ENCODE measurements at places on chromosomes 11 and 22. TPM values are rescaled to one million over a fixed set of nuclear protein-coding genes. Genes with fewer than 3 reads are reported as not detected.

The KLHDC7B gene
- 1.6 TPM for total RNA-seq

The CBLIF gene
- total RNA-seq, result not detected

The CDC42EP2 gene
- 0.81 TPM for total RNA-seq

- DNase-seq, result no peak
Observed at GRCh38 chr22:17870407-17870806, 96.1 kb upstream of the BID start.

GRCh38 chr11:119764108-119764868 lies 35.3 kb upstream of the NECTIN1 start:
- no peak for DNase-seq

DNA sequence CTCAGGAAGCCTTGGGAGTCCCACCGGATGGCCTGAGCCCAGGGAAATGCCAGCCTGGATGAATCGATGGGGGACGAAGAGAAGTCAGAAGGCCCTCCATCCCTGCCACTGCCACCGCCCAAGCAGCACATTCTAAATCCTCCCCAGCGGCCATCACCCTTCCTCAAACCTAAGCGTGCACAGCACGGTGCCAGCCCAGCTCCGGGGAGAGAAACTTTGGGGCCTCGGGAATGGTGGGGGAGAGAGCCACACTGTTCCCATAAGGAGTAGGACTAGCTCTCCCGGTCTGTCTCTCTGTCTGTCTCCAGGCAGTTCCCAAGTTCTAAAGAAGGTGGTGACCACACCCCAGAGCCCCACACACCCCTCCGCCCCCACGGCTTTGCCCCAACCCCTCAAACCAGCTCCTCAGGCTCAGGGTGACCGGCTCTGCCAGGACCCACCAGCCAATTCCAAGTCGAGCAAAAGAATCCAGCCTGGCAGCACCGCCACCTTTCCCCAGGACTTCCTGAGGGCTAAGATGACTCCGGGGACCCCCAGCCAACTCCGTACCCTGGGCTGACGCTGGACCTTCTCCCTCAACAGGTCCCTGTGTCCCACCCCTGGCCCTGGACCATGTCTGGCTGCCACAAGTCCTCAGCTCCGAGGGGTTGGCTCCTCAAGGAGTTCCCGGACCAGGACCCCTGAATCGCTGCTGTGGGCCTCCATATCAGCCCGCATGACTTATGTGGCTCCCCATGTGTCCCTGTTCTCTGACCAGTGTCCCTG lies 2.7 kb downstream of the AHNAK start:
- no peak for DNase-seq

Data from hematopoietic multipotent progenitor cell (in vitro differentiated cells).